ENCODE measurements at places on chromosomes 6 and 20. TPM values are rescaled to one million over a fixed set of nuclear protein-coding genes. Genes with fewer than 3 reads are reported as not detected.

- no peaks in the 10 kb centered on the region for H3K4me1 ChIP-seq
- no peaks in the 10 kb centered on the region for H3K36me3 ChIP-seq
- DNase-seq, result no peak
- no peak overlapping the region for H3K4me3 ChIP-seq
- no peak overlapping the region for H3K27ac ChIP-seq
These were observed 90.2 kb downstream of the F13A1 start for GRCh38 chr6:6230286-6230685.

DNA sequence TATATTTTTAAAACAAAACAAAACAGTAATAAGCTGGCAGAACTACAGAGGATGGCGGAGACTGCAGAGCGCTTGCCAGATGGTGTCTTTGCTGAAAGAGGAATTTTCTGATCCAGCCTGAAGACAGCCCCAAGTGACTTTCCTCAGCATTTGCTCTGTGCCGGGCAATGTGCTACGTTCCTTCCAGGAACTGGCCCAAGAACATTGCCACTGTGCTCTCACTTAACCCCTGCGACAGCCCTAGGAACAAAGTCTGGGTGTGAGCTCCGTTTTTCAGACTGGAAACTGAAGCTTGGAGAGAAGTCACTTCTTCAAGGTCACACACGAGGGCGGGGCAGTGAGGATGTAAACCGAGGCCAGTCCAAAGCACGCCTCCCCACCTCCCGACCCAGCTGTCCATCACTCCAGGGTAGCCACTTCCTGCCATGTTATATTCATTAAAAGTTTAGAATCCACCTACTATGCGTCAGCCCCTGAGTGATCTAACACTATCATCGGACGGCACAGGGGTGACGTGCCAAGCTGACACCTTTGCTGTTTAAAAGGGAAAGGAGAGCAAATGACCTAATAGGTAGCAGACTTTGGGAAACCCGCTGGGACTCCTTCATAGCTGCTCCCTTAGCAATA lies 22.3 kb upstream of the BMP7 start:
- H3K4me3 ChIP-seq, result no peak overlapping the region
- H3K4me1 ChIP-seq, result peaks cover 33% of the 10 kb centered on the region
- peaks cover 30% of the 10 kb centered on the region for H3K27me3 ChIP-seq
- no peak overlapping the region for H3K27ac ChIP-seq
- DNase-seq, result no peak

DNA sequence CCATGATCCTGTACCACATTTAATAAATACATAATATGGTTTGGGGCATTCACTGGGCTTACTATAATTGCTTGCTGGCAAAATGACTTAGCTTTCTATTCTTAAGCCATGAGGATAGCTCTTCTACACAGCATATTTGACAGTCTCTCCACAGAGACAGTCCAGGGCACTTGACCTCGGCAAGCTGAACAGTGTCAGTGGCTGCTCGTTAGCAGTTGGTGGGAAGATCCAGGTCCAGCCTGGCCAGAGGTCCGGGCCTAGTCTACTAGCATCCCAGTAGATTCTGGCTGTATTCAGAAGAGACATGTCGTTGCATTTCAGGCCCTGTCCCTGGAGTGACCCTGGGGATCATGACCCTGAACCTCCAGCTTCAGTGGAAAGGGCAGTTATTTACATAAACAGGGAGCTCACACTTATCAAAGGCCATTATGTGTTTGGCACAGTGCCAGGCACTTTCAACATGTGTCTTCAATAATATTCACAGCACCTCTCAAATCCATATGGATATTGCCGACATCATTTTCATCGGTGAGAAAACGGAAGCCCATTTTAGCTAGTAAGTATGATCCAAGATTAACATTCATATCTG lies 139.0 kb downstream of the IMPG1 start:
- no peak for DNase-seq
- no peaks in the 10 kb centered on the region for H3K36me3 ChIP-seq
- peaks cover 10% of the 10 kb centered on the region for H3K4me1 ChIP-seq

DNA sequence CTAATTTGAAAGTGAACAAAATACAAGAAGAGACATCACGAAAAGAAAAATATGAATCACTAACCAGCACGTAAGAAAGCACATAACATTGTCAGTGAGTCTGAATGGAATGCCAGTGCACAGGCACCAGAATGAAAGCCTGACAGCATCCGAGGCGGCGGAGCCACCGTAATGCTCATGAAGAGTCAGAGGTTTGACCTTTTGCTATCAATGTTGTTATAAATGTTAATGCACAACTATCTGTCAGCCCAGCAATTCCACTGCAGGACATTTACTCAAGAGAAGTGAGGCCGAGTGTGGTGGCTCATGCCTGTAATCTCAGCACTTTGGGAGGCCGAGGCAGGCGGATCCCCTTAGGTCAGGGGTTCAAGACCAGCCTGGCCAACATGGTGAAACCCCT lies 562.1 kb downstream of the PRKN start:
- H3K27me3 ChIP-seq, result no peaks in the 10 kb centered on the region
- no peak overlapping the region for H3K4me3 ChIP-seq
- no peaks in the 10 kb centered on the region for H3K4me1 ChIP-seq
- DNase-seq, result no peak
- no peak overlapping the region for H3K27ac ChIP-seq
- H3K36me3 ChIP-seq, result no peaks in the 10 kb centered on the region

- no peaks in the 10 kb centered on the region for H3K27me3 ChIP-seq
- H3K4me3 ChIP-seq, result no peak overlapping the region
- no peaks in the 10 kb centered on the region for H3K36me3 ChIP-seq
- no peak for DNase-seq
These were observed 55.2 kb downstream of the HDDC2 start for GRCh38 chr6:125246566-125246965.

DNA sequence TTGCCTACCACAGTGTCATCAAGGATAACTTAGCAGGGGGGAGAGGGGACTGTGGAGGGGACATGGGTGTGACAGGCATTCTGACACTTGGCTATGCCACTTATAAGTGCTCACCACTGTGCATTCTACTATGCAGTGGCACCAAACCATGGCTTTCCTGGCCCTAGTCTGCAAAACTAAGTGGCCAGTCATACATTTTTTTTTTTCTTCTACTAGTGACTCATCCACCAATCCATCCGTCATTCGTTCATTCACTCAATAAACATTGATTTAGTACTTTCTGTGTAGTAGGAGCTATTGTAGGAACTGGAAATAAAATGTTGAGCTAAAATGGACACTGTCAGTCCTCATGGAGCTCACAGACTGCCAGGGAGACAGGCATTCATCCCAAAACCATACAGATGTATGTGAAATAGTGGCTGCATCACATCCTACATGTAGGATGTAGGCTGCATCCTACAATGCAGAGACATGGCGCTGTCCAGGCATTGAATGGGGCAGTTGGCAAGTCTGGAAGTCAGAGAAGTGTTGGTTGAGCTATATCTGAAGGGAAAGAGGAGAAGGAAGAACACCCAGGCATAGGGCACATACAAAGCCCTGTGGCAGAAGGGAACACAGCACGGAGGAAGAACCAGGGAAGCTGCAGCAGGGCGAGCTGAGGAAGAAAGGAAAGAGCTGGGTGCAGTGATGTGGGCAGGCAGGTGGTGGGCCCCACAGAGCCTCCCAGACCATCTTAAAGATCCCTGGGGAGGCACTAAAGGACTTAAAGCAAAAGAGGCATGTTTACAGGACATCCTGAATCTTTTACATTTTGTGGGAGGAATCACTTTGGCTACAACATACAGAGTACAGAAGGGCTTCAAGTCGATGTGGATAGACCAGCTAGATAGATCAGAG lies 224.4 kb downstream of the UST start:
- no peaks in the 10 kb centered on the region for H3K36me3 ChIP-seq
- H3K27me3 ChIP-seq, result no peaks in the 10 kb centered on the region
- DNase-seq, result no peak
- peaks cover 41% of the 10 kb centered on the region for H3K4me1 ChIP-seq
- H3K27ac ChIP-seq, result no peak overlapping the region

DNA sequence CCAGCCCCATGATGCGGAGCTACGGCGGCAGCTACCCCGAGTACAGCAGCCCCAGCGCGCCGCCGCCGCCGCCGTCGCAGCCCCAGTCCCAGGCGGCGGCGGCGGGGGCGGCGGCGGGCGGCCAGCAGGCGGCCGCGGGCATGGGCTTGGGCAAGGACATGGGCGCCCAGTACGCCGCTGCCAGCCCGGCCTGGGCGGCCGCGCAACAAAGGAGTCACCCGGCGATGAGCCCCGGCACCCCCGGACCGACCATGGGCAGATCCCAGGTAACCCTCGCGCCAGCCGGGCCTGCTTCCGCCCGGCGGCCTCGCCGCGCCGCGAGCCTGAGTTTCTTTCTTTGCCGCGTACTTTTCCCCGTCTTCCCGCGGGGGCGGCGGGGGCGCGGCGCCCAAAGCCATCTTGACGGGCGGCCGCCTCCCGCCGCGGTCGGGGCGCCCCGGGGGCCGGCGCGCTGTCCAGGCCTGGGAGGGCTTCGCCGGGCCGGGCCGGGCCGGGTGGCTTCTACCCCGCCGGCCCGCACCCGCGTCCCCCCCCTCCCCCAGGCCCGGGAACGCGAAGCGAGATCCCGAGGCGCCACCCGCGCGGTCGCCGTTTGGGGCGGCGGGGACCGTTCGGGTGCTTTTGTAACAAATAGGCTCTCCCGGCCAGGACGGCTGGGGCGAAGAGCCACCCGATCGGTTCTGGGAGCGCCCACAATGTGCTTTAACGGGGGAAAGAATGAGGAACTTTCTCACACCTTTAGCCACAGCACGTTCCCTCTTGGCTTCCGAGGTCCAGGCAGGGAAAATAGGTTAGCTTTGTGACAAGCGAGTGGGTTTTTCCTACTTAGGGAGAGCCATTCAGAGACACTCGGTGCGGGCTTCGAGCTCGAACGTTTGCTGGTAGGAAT lies 2.3 kb downstream of the ARID1B start:
- peaks cover 61% of the 10 kb centered on the region for H3K4me1 ChIP-seq
- no peak for DNase-seq
- H3K27ac ChIP-seq, result peak overlapping the region; percentile 98
- peak overlapping the region; percentile 93 for H3K4me3 ChIP-seq

- H3K27me3 ChIP-seq, result no peaks in the 10 kb centered on the region
- no peak overlapping the region for H3K4me3 ChIP-seq
- DNase-seq, result no peak
- H3K4me1 ChIP-seq, result peaks cover 17% of the 10 kb centered on the region
- H3K27ac ChIP-seq, result no peak overlapping the region
These were observed 266.9 kb upstream of the CITED2 start for GRCh38 chr6:139641376-139641775.

GRCh38 chr6:107976155-107976783 lies 18.3 kb upstream of the SEC63 start:
- no peaks in the 10 kb centered on the region for H3K27me3 ChIP-seq
- no peak for DNase-seq
- H3K4me1 ChIP-seq, result no peaks in the 10 kb centered on the region
- H3K27ac ChIP-seq, result no peak overlapping the region
- H3K36me3 ChIP-seq, result no peaks in the 10 kb centered on the region

- DNase-seq, result no peak
- H3K27ac ChIP-seq, result no peak overlapping the region
- no peaks in the 10 kb centered on the region for H3K27me3 ChIP-seq
- peaks cover 39% of the 10 kb centered on the region for H3K4me1 ChIP-seq
- H3K36me3 ChIP-seq, result no peaks in the 10 kb centered on the region
These were observed 253.2 kb downstream of the PLCB1 start for GRCh38 chr20:8385247-8385646.

GRCh38 chr6:12748815-12749521 lies 32.4 kb downstream of the PHACTR1 start:
- no peak overlapping the region for H3K27ac ChIP-seq
- H3K27me3 ChIP-seq, result peaks cover 47% of the 10 kb centered on the region
- no peak for DNase-seq
- H3K4me3 ChIP-seq, result peak overlapping the region; percentile 30
- H3K36me3 ChIP-seq, result no peaks in the 10 kb centered on the region

- no peaks in the 10 kb centered on the region for H3K27me3 ChIP-seq
- peak overlapping the region; percentile 83 for H3K27ac ChIP-seq
- H3K4me1 ChIP-seq, result peaks cover 58% of the 10 kb centered on the region
- H3K4me3 ChIP-seq, result no peak overlapping the region
These were observed 3.6 kb downstream of the ZKSCAN3 start for GRCh38 chr6:28353356-28353755.

- H3K27me3 ChIP-seq, result no peaks in the 10 kb centered on the region
- DNase-seq, result no peak
- H3K36me3 ChIP-seq, result no peaks in the 10 kb centered on the region
- H3K4me1 ChIP-seq, result no peaks in the 10 kb centered on the region
- no peak overlapping the region for H3K27ac ChIP-seq
- no peak overlapping the region for H3K4me3 ChIP-seq
These were observed 263.5 kb upstream of the TAB2 start for GRCh38 chr6:149053848-149054558.

DNA sequence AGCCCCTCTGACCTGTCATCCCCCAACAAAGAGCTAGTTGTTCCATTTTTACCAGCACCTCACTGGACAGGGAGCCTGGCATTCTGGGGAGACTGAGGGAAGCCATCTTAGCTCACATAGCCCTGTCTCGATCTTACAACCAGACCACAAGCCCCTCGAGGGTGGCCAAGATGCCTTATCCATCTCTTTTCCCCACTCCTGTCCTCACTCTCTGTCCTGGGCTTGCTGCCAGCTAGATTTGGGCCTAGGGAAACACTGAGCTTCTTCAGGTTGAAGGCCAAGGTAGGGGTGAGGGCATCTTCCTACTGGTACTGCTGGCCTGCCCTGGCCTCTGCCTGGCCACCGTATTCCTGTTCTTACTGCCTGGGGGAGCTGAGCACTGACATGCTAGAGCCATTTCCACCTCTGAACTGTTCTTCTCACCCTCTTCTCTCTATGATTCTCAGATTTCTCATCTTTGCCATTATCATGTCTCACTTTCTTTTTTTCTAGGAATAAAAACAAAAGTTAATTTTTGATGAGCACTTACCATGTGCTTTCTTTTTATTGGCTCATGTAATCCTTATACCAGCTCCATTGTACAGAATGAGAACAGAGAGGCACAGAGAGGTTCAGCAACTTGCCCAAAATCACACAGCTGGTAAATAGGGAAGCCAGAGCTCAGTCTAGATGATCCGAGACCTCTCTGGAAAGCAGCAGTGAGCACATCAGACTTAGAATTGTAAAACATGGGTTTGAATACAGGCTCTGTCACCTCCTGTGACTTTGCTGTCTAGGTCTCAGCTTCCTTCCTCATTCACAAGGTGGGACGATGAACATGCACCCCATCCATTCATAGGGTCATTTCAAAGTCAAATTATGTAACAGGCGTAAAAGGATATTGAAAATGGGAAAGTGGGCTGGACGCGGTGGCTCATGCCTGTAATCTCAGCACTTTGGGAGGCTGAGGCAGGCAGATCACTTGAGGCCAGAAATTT lies 28.7 kb downstream of the FGD2 start:
- no peaks in the 10 kb centered on the region for H3K36me3 ChIP-seq
- peaks cover 10% of the 10 kb centered on the region for H3K4me1 ChIP-seq
- H3K27ac ChIP-seq, result no peak overlapping the region
- H3K27me3 ChIP-seq, result no peaks in the 10 kb centered on the region

DNA sequence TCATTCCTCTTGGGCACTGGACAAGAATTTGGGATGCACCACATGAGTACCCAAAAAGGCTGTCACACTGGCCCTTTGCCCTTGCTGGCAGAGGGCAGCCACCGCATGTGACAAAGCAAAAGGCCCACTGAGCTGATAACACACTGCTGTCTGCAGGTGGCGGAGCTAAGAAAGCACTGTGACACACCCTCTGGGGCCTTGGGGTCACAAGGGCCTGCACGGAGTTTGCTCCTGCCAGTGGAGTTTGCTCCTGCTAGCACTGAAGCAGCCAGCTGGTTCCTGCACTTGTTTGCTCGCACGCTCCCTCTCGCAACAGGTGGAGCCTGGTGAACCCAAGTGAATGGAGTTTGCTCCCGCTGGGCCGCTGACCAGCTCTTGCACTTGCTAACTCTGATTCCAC lies 132.6 kb downstream of the LCA5 start:
- H3K27ac ChIP-seq, result no peak overlapping the region
- no peak for DNase-seq
- H3K4me1 ChIP-seq, result no peaks in the 10 kb centered on the region
- H3K27me3 ChIP-seq, result no peaks in the 10 kb centered on the region
- H3K36me3 ChIP-seq, result no peaks in the 10 kb centered on the region

BEND6 gene
- total RNA-seq, result 0.45 TPM

TFAP2B gene
- total RNA-seq, result not detected

RNF144B gene
- total RNA-seq, result 11.4 TPM

TENT5A gene
- 8.5 TPM for total RNA-seq

Data from esophagus muscularis mucosa (tissue), 4 donors.